ENCODE measurements at places on chromosomes 1 and 21.

GRCh38 chr1:15355968-15356625 is 53.6 kb upstream of the EFHD2 start:
- no peak for DNase-seq

DNA sequence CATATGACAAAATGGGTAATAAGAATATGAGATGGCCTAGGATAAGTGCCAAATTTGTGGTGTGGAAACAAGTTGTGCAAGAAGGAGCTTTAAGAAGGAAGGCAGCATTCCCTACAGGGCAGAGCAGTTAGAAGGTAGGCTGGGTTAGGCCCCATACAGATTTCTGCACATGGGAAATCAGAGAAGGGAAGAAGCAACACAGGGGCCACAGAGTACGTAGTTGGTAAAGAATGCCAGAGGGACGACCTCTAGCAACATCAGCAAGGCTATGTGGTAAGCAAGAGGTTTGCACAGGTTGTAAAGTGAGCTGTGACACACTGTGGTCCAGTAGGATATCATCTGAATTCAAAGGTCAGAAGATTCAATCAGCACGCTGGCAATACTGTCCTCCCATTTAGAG is 765.6 kb upstream of the B3GALT2 start:
- DNase-seq: no peak

GRCh38 chr1:181087400-181087901 is 1.0 kb upstream of the IER5 start:
- DNase-seq: no peak

DNA sequence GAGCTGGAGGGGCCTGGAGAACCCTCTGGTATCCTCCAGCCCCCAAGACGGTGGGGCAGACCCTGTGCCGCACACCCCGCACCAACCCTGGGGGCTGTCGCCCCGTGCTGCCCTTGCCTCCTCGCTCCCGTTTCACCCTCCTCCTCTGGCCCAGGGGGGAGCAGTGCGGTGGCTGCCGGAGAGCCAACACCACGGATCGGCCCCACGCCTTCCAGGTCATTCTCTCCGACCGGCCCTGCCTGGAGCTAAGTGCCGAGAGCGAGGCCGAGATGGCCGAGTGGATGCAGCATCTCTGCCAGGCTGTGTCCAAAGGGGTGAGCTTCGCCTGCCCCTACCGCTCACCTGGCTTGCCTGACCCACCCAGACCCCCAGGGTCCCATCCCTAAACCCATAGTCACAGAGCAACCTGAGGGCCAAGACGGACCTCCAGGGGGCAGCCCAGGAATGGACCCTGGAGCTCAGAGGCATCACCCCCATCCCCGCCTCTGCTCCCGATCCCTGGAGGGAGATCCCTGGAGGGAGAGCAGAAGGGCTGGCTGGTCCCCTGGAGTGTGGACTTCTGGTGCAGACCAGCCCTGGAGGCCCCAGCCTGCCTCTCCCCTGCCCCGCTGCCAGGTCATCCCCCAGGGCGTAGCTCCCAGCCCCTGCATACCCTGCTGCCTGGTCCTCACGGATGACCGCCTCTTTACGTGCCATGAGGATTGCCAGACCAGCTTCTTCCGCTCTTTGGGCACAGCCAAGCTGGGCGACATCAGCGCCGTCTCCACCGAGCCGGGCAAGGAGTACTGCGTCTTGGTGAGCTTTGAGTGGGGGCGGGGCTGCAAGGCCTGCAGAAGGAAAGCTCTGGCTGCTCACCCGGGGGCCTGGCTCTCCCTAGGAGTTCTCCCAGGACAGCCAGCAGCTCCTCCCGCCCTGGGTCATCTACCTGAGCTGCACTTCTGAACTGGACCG is 4.0 kb upstream of the SLC25A34 start:
- DNase-seq: no peak

DNA sequence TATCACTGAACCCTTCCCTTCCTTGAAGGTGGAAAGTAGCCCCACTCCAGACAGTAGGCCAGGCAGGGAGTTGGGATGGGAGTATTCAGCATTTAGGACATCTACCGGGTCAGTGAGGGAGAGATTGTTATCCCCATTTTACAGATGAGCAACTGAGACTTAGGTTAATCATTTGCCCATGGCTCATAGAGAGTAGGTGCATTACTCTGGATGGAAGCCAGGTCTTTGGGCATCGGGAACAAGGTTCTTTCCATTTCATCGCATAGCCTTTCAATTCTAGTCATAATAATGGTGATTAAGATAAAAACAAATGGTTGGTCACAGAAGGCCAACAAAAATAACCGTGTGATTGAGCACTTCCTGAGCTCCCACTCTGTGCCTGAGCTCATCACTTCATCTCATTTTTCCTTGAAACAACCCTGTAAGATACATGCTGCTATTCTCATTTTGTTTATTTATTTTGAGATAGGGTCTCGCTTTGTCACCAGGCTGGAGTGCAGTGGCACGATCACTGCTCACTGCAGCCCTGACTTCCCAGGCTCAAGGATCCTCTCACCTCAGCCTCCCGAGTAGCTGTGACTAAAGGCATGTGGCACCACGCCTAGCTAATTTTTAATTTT is 64.8 kb downstream of the NAV1 start:
- no peak for DNase-seq

DNA sequence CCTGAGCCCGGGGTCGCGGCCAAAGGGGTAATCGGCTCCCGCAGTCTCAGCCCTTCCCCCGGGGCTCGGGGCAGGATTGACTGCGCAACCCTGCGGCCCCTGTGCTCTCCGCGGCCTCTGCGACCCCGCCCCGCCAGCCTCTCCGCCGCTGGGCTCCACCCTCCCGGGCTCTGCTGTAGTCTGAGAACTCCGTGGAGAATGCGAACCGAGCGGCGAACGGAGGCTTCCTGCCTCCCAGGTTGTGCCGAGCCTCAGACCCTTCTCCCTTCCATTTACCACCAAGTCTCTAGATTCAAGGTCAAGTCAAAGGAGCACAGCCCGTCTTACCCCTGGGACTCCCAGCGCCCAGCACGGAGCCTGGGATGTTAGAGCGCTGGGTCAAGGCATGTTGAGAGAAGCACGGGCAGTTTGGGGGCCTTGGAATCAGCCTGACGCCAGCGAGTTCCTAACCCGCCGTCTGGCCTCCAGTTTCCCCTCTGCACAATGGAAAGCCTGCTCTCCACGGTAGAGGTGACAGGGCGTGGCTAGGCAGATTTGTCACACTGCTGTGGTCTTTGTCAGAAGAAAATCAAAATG is 3.0 kb downstream of the ATP2B4 start:
- DNase-seq: peak; percentile 60

DNA sequence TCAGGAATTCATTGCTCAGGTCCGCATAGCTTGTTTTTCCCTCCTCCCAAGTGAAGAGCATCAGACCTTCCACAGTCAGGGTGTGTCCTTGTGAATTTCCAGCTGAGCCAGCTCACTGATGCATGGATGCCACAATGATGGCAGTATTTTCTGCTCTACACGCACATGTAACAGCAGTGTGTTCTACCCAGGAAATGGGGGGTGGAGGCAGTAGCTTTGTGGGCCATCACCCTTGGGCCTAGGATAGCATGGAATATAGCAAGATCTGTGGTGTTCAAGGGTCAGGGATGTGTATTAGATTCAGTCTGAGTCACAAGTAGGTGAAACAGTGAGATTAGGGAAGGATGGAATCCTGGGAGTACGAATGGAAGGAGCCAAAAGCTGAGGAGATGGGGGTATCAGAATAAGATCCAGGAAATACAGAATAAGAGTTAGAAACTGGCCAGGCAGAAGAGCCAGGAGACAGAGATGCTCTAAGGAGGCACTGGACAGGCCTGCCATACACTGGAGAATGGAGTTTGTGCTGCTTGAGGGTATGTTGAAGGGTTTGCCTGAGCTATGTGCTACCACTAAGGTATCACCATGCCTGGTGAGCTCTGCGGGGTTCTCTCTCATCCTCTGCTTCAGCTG is 90.6 kb upstream of the CNIH3 start:
- DNase-seq: no peak

GRCh38 chr1:106055855-106056254 is 1000.6 kb upstream of the PRMT6 start:
- no peak for DNase-seq

DNA sequence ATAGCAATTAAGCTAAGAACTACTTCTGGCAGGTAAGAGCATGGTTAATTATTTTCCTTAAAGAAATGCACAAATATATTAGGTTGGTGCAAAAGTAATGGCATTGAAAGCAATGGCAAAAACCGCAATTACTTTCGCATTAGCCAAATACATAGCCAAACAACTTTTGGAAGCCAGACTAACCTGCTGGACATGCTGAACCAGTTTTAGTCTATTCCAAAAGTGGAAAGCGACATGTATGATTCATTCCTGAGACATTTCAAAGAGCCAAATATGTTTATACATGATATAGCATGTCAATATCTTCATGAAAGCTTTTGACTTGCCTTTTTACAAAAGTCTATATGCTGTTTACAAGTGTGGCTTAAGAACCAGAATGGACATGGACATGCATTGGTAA is 23.4 kb upstream of the DR1 start:
- no peak for DNase-seq

- DNase-seq: no peak
Observed at GRCh38 chr1:245085508-245086095, 69.2 kb upstream of the KIF26B start.

GRCh38 chr1:41980827-41981653 is 62.3 kb upstream of the HIVEP3 start:
- DNase-seq: no peak

DNA sequence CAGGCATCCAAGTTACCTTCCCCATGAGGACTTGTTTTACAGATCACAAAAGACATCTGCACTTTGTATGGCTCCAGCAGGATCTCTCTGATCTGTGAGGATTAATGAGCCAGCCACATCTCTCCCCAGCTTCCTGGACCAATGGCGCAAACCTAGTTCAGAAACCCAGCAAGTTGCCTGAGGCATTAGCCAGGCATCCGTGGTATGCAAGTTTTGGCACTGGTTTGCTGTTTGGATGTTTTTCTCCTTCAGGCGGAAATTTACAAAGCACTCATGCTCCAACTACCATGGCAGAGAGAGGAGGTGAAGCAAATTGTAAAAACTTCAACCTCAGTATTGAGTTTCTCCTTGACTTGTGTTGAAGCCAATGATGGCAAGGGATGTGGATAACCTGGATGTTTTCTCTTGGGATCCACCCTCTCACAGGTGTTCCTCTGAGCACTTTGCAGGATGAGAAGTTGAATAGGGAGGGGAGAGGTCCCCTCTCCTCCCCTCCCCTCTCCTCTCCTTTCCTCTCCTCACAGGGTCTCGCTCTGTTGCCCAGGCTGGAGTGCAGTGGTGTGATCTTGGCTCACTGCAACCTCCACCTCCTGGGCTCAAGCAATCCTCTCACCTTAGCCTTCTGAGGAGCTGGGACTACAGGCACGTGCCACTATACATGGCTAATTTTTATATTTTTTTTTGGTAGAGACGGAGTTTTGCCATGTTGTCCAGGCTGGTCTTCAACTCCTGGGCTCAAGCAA is 25.6 kb upstream of the ENO1 start:
- no peak for DNase-seq

- DNase-seq: no peak
Observed at GRCh38 chr1:169529068-169529642, 43.4 kb upstream of the SLC19A2 start.

DNA sequence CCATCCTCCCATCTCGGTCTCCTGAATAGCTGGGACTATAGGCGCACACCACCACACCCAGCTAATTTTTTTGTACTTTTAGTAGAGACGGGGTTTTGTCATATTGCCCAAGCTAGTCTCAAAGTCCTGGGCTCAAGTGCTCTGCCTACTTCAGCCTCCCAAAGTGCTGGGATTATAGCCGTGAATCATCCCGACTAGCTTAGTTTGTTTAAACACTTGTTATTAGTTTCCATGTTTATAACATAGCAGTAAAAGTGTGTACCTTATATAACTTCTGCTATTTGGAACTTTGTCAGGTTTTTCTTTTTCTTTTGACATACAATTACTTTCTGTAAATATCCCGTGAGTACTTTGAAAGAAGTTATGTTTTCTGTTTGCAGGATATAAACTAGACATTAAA is 60.6 kb upstream of the C1orf21 start:
- no peak for DNase-seq

- DNase-seq: no peak
Observed at GRCh38 chr1:102098536-102098935, 101.8 kb upstream of the OLFM3 start.

GRCh38 chr1:81679942-81680341 is 120.8 kb upstream of the ADGRL2 start:
- no peak for DNase-seq

GRCh38 chr1:180071759-180072158 is 82.9 kb upstream of the QSOX1 start:
- no peak for DNase-seq

DNA sequence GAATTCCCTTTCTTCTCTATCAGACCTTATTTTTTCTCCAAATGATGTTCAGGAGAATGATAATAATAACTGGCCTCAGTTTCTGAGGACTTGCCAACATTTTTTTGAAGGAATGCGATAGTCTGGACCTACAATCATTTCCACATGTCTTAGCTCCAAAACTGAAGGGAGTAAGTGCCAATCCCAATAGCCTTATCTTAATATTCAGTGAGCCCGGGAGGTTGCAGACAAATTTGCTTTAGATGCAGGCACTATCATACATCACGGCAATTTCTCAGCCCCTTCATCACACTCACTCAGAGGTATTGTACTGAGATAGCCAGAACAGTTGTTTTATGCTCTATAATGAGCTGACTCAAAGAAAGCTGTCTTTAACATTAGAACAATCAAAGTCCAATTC is 796.9 kb downstream of the ADGRL2 start:
- no peak for DNase-seq

- DNase-seq: no peak
Observed at GRCh38 chr1:160607011-160607671, 27.8 kb upstream of the CD84 start.

- DNase-seq: no peak
Observed at GRCh38 chr1:14280909-14281308, 317.6 kb upstream of the KAZN start.

Data from stimulated activated CD4-positive, alpha-beta T cell treated with anti-CD3 and anti-CD28 coated beads, Interleukin-4, amount 100 ng/mL, for 1 hour (primary cell).